ENCODE measurements at places on chromosomes 6 and 20. TPM values are rescaled to one million over a fixed set of nuclear protein-coding genes. Genes with fewer than 3 reads are reported as not detected.

GRCh38 chr6:57040011-57040410 lies 6.5 kb upstream of the KIAA1586 start:
- no peak for DNase-seq

DNA sequence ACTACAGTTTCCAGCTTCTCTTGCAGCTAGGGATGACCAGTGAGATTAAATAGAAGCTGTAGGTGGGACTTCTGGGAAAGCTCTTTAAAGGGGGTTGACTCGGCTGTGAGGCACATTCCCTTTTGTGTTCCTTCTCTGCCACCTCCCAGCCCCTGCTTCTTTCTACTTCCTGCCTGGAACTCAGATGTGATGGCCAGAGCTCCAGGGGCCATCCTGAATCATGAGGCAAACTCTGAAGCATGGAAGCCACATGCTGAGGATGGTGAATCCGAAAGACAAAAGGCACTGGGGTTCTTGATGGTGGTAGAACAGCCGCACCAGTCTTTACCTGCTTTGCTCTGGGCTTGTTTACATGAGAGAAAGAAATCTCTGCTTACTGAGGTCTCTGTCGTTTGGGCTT lies 9.1 kb downstream of the CEBPB start:
- no peak for DNase-seq

GRCh38 chr20:7323957-7324356 lies 556.5 kb downstream of the BMP2 start:
- no peak for DNase-seq

DNA sequence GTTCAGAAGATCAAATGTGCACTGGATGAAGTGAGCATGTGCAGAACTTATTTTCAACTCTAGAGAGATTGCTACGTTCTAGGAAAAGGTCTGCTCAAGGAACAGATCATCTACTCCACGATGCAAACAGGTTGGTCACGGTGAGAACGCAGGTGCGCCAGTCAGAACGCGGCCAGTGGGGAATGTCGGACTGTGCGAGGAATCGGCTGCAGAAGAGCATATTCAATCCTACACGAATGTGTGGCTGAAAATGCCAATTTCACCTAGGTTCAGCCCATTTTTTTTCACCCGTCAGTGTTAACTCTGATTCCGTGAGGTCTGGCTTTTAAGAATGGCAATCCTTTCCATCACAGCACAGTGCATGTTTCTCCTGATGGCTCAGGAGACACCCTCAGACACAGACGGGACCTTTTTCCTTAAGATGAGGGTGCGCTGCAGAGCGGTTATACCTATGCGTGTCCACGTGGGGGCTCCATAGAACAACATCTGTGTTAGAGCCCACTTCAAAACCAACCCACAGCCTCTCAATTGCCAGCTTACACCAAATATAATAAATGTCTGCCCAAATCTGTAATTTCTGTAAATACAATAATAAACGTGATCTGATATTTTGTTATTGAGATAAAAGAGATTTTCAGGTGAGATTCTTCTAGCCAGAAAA lies 250.4 kb downstream of the FOXA2 start:
- DNase-seq = peak; percentile 52

- DNase-seq = no peak
These were observed 76.5 kb downstream of the SYNJ2 start for GRCh38 chr6:158058171-158058651.

- no peak for DNase-seq
These were observed 61.9 kb downstream of the GPR6 start for GRCh38 chr6:110039981-110040383.

DNA sequence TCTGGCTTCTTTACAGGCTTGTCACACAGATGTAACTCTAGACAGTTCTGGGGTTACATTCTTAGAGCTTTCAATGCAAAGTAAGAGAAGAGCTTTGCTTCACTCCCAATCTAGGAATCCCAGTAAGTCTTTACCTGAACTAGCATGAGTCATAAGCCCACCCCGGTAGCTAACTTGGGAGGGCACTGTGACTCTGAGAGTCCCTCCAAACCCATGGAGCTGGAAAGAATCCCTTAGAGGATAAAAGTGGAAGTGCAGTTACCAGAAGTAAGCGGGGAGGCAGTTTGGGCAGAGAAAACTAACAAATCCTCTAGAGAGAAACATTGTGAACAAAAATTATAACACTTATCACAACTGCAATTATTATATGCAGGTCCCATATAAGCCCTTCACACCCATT lies 84.0 kb upstream of the SMLR1 start:
- no peak for DNase-seq

DNA sequence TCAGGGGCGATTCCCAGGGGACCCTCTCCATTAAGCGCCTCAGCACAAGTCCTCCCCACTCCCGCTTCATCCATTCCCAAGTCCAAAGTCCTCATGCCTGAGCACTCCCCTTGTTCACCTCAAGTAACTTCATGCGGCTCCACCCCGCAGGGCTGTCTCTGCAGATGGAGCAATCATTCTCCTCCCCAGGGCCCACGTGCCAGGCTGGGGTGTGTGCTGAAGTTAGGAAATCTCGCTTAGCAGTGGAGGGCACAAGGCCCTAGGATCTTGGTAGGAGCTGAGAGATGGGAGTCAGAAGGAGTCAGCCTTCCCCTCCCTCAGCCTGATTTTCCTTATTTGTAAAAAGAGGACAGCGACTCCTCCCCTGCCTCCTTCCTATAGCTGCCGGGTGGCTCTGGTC lies 3.5 kb downstream of the TGM3 start:
- no peak for DNase-seq

DNA sequence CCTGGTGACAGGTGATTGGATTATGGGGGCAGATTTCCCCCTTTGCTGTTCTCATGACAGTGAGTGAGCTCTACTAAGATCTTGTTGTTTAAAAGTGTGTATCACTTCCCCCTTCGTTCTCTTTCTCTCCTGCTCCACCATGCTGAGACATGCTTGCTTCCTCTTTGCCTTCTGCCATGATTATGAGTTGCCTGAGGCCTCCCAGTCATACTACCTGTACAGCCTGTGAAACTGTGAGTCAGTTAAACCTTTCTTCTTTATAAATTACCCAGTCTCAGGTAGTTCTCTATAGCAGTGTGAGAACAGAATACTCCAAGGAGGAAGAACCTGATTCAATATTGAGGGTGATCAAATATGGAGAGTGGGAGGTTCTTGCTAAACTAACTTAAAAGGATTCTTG lies 724.9 kb downstream of the DOK5 start:
- no peak for DNase-seq

- no peak for DNase-seq
These were observed 18.5 kb downstream of the PLCB1 start for GRCh38 chr20:8150591-8150990.

GRCh38 chr6:47922391-47922790 lies 140.6 kb downstream of the OPN5 start:
- no peak for DNase-seq

GRCh38 chr6:106383573-106383972 lies 23.1 kb downstream of the CRYBG1 start:
- no peak for DNase-seq

DNA sequence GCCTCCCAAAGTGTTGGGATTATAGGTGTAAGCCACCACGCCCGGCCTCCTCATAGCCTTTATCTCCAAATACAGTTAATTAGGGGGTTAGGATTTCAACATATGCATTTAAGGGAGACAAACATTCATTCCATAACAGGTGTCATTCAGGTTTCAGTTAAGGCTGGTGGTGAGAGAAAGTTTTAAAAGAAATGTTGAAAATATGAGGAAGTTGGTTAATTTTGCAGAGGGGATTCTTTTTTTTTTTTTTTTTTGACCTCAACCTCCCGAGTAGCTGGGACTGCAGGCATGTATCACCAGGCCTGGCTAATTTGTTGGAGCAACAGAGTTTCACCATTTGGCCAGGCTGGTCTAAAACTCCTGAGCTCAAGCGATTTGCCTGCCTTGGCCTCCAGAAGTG lies 12.5 kb upstream of the EBF4 start:
- no peak for DNase-seq

GRCh38 chr6:45746046-45746445 lies 269.6 kb downstream of the CLIC5 start:
- no peak for DNase-seq

DNA sequence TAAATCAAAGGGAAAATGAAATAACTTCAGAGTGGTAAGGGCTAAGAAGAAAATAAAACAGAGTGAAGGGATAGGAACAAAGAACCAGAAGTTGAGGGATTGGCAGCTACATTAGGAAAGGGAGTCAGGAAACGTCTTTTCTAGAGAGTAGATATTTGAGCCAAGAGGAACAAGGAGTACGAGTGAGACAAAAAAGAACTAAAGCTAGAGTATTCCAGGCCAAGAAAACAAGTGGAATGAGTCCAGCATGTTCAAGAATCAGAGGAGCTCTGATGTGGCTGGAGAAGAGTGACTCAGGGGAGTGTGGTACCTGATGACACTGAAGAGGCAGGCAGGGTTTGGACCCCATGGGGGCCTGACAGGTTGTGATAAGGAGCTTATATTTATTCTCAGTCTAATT lies 66.3 kb downstream of the CEP162 start:
- DNase-seq = no peak

DNA sequence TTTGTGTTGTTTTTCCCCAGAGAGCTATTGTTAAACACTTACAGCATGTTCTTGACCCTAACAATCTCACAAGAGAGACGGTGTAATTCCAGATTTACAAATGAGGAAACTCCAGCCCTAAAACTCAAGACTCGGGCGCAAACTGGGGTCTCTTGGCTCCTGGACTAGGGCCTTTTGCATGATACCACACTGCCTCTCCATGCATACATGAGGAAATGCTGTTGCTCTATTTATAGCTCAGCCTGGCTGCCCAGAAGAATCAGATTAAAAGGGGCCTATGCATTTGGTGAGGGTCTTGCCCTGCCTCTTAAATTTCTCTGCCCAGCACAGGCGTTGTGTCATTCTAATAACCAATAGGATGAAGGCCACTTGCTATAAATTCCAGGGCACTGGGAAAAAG lies 30.5 kb upstream of the SNRPB2 start:
- DNase-seq = no peak

DNA sequence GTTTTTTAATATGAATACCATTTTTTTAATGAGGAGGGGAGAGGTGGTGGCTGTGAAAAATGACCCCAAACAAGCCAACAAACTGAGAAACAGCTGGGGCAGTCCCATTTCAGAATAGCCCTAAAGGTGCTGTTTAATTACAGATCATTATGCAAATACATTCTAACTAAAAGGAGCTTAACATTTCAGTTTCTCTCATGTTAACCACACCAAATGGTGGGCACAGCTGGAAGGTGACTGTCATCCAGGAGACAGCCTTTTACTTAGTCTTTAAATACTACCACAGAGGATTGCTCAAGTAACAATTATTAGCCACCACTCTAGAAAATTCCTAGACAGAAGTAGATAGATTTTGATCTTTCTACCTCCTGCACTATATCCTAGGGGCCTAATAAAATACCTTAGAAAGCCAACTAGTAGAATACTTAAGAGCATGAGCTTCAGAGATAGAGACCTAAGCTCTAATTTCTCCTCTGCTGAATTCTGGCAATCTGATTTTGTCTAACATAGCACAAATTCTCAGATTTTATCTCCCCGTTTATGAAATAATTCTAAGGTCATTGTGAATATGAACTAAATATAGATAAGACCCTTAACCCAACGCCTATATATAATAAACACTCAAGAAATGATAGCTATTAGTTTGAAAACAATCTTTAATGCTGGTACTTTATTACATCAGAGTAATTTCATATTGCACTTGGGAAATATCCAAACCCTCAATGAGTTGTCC lies 615.1 kb upstream of the NRSN1 start:
- DNase-seq = no peak

- DNase-seq = no peak
These were observed 607.4 kb downstream of the HACE1 start for GRCh38 chr6:104252276-104252675.

DNA sequence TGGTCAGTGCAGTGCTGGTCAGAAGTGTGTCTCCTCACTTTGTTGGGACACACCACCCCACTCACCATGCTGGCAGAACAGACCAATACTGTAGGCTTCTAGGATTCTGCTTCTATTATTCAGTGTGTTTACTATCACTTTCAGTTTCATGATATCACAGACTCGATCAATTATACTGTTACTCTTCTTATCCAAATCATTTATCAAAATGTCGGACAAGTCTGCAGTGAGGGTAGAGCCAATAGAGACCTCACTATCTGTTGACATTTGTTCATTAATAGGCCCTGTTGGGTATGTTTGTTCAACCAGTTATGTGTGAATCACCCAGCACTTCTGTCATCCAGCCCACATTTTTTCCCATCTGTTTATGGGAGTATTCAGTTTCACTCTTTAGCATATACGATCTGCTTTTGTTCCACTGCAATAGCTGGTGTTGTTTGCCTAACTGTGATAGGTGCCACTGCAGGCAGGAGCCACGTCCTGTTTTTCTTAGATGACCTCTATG lies 140.1 kb downstream of the NRN1 start:
- DNase-seq = no peak

DNA sequence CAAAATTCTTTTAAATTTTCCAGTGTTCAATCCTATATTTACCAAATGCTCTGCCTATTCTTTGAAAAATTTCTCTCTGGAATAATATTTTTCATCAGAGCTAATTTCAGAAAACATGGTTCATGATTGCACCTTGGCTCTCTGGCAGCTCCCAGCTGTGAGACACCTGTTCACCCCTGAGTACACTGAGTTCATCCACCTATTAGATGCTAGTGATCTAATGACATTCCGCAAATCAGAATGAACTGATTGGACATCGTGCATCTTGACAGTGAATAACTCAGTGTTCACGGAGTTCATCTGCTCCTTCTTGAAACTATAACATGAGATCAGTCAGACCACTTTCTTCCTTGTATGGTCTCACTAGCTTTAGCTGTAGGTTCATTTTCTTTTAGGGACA lies 3.9 kb upstream of the SHPRH start:
- DNase-seq = no peak

DNA sequence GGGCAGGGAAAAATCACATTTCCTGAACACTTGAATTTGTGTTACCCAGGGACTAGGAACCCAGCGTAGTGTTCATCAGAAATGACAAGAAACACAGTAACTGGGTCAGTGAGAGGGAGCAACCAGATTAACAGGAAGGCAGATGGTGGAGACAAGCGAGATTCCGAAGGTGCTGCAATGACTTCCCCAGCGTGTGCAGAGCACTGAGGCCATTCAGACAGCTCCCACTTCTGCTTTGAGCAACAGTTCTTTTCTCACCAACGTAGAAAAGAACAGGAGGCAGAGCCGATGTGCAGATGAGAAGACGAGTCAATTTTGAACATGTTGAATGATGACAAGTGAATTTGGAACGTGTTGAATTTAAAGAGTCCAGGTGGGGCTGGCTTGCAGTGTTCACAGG lies 63.1 kb upstream of the IFNGR1 start:
- DNase-seq = no peak

Gene C6orf89
- 29.9 TPM for total RNA-seq

Gene SLC17A3
- 0.58 TPM for total RNA-seq

Gene GUCA1A
- 1.2 TPM for total RNA-seq

Gene SGK2
- total RNA-seq = 8.7 TPM

Gene TRIM10
- total RNA-seq = not detected

Gene ADGB
- 0.04 TPM for total RNA-seq

Gene SLC22A16
- not detected for total RNA-seq

Gene OPN5
- total RNA-seq = 0.09 TPM

Gene TP53TG5
- total RNA-seq = not detected

Gene PRRT1
- total RNA-seq = 3.3 TPM

Gene LTA
- not detected for total RNA-seq

Gene PHF10
- 105 TPM for total RNA-seq

Gene CALHM4
- not detected for total RNA-seq

Gene CLVS2
- total RNA-seq = 0.69 TPM

Gene TNFAIP3
- total RNA-seq = 5.1 TPM
